Left colon (tissue), 2 donors: ENCODE measurements at places on chromosomes 12 and 14. TPM values are rescaled to one million over a fixed set of nuclear protein-coding genes. Genes with fewer than 3 reads are reported as not detected.

- peak; percentile 42 for DNase-seq
Measured at GRCh38 chr12:49089821-49090773, 4.5 kb downstream of the DHH start.

GRCh38 chr14:26113911-26114640 is 483.8 kb downstream of the NOVA1 start:
- no peak for DNase-seq

DNA sequence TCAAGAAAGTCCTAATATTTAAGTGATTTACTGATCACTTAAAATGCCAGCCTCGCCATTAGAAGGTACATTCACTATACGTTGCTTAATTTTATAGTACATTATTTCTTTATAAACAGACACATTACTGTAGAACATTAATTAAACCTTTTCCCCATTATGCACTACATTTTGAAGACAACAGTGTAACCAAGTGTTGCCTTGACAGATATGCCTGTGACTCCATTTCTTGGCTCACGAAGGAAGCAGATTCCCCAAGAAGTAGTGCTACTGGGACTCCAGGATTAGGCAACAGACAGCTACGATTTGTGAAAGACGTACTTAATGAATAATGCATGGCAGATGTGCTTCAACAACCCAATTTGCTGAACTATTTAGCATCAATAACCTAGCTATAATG is 394.8 kb downstream of the RPS29 start:
- DNase-seq, result no peak

DNA sequence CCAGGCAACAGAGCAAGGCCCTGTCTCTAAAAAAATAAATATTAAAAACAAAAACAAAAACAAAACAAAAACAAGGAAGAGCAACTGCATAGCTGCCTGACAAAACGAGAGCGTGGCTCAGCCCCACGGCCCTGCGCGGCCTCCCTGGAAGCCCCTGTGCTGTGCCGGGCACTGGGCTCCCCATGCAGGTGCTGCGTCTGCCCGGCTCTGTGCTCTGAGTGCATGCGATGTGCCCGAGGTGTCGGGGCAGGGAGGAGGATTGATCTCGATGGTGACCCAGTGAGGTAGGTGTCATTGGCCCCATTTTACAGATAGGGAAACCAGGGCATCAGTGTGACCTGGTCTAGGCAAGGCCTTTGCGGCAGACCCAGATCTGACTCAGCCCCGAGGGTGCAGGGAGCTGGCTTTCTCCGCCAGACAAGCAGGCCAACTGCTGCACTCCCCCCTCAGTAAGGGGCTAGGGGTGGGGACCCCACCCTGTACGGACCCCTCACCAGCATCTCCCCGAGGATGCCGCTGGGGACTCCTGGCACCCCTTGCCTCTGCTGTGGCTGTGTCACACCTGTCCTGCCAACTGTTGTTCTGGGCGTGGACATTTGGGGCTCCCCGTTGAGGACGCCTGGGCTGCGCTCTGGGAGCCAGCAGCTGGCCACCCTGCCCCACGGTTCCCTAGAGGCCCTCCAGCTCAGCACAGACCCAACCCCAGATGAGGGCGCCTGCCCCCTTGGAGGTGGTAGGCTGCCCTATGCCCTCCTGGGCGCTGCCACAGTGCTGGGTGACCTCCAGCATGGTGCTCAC is 15.3 kb downstream of the GPR132 start:
- DNase-seq, result no peak

- DNase-seq, result no peak
Measured at GRCh38 chr12:124218243-124218560, 76.7 kb upstream of the RFLNA start.

DNA sequence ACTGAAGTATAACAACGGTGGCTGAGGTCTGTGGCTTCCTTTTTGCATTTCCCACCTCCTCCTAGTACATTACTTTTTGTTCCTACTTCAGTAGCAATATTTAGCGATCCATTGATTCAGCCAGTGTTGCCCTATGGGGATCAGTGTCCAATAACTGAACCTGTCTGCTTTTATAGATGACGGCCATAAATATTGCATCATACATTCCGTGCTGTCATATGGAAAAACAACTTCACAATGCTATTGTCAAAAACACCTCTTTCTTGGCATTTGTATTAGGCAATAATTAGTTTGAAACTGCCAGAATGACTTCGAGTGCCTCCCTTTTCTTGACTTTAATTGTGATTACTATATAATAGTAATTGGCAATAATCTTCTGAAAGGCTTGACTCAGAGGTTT is 149.5 kb downstream of the PRIMA1 start:
- DNase-seq, result no peak

DNA sequence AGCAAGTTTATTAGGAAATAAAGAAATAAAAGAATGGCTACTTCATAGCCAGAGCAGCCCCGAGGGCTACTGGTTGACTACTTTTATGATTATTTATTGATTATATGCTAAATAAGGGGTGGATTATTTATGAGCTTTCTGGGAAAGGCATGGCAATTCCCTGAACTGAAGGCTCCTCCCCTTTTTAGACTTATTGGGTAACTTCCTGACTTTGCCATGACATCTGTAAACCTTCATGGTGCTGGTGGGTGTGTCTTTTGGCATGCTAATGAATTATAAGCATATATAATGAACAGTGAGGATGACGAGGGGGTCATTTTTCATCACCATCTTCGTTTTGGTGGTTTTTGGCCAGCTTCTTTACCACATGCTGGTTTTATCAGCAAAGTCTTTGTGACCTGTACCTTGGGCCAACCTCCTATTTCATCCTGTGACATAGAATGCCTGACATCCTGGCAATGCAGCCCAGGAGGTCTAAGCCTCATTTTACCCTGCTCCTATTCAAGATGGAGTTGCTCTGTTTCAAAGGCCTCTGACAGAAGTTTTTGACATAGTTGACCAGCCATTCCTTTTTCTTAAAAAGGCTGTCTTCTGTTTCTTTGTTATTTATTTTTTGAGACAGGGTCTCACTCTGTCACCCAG is 11.1 kb upstream of the PTGES3 start:
- no peak for DNase-seq

DNA sequence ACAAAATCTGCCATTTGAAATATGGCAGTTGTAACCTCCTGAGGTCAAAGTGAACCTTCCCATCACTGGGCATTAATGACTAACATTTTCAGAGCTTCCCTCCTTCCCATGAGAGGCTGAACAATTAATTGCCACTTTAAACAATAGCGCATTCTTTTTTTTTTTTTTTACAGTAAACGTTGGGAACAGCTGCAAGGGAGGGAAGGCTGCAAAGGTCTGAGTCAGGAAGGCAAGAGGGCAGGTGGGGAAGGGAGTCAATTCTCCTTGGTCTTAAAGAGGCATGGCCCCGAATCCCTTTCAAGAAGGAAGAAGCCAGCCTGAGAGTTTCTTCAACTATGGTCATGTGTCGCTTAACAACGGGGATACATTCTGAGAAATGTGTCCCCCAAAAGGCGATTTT is 41.0 kb upstream of the PLEKHG3 start:
- no peak for DNase-seq

- DNase-seq, result no peak
Measured at GRCh38 chr14:92253381-92253894, 69.5 kb upstream of the SLC24A4 start.

DNA sequence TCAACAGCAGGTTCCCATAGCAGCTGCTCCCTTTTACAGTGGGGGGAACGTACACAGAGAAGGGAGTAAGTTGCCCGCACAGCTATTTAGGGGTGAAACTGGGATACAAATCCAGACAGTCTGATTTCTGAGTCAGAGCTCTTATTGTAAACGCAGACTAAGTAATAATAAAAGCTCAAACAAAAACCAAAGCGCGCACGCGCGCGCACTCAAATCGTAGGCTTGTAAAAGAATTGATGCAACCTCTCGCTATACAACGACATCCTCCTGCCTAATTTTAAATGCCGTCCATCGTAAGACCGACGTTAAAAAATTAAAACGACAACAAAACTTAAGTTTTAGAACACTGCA is 747 bp upstream of the DACT1 start:
- DNase-seq, result peak; percentile 52

DNA sequence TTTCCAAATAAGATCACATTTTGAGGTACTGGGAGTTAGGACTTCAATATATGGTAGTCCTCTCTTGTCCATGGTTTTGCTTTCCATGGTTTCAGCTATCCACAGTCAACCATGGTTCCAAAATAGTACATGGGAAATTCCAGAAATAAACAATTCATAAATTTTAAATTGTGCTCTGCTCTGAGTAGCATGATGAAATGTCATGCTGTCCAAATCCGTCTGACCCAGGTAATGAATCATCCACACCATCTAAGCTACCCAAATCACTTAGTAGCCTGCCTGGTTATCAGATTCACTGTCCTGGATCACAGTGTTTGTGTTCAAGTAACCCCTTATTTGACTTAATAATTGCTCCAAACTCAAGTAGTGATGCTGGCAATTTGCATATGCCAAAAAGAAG is 197.9 kb downstream of the TMTC3 start:
- DNase-seq, result no peak

GRCh38 chr12:69922999-69923398 is 98.0 kb downstream of the MYRFL start:
- no peak for DNase-seq

- DNase-seq, result no peak
Measured at GRCh38 chr12:110965574-110965973, 45.2 kb upstream of the MYL2 start.

GRCh38 chr12:27689558-27690180 is 6.6 kb upstream of the REP15 start:
- DNase-seq, result no peak

DNA sequence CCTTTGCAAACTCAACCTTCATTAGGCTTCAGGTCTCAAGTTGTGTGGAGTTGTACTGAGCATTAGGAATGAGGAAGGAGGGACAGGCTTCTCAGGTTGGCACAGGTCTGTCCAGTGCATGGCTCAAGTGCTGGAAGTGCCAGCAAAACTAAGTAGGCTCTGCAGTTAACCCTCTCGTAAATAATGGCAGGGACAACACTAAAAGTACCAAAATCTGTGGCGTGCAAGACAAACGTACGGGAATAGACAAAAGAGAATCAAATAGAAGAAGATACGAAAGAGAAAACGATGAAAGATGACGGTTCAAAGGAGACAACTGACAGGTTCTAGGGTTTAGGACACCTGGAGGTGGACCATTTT is 612 bp downstream of the TRAPPC6B start:
- no peak for DNase-seq

DNA sequence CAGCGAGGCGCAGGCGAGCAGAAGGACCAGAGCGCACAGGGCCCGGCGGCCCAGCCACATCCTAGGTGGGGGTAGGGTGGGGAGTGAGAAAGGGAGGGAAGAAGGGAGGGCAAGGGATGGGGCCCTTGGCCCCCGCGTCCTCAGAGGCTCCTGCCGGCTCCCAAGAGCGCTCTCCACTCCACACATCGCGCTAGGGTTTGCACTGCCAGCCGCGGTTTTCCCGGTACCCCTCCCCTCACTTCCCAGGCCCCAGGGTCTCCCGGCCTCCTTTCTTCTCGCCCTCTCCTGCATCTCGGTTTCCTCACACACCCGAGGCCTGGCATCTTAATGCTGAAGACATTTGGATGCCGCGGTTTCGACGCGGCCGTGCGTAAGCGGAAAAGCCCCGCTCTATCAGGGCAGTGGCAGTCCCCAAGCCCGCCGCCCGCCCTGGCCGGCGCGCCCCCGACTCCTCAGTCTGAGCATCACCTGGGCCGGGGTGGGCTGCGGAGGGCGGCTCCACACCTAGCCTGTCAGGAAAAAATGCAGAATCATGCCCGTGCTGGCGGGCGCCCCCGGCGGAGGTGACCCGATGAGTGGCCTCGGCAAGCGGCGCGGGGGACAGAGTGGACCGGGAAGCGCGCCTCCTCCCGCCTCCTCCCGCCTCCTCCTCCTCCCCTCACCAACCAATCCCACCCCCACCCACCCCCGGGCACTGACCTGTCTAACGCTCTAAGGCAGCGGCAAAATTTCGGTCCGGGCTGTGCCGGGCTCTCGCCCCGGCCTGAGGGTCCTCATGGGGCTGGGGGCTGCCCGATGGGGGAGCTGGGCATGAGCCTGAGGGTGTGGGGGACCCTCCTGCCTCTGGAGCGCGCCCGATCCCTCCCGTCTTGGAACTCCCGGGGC is 686 bp downstream of the B4GALNT1 start:
- DNase-seq, result no peak

DNA sequence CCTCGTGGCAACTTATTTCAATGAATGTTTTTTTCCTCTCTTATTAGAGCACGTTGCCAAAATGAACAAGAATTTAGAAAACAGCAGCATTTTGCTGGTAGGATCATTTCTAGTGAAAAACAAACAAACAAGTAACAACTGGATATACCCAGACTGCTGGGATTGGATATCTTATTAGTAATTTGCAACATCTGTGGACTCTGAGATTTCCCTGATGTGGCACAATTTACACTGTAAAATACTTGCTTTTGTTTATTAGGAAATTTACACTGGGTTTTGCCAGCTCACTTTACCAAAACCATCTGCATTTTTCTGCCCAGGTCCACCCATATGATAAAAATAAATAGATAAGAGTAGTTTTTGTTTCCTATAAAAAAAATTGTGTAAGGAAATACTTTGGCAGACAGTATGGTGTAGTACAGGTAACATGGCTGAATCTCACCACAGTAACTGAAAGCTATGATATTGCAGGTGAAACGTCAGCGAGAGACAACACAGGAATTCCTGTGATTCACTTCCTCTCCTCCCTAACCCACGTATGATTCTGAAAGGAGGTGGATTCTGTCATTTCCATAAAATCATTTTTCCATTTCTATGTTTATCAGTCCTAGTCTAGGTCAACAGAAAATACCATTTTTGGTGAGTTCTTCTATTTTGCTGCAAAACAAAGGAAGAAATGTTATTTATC is 176.2 kb upstream of the NOVA1 start:
- no peak for DNase-seq

The AQP2 gene
- total RNA-seq, result not detected

The KHNYN gene
- total RNA-seq, result 70.8 TPM

The RNASE7 gene
- total RNA-seq, result not detected

The EFS gene
- total RNA-seq, result 3.1 TPM
